Left kidney (tissue), 8 donors: ENCODE measurements at places on chromosomes 4 and X. TPM values are rescaled to one million over a fixed set of nuclear protein-coding genes. Genes with fewer than 3 reads are reported as not detected.

The BEX5 gene
- 12.9 TPM for polyA plus RNA-seq

The PABPC1L2A gene
- not detected for polyA plus RNA-seq

The VBP1 gene
- polyA plus RNA-seq, result 84.8 TPM

The CXCL10 gene
- polyA plus RNA-seq, result 0.93 TPM

The TMPRSS11B gene
- polyA plus RNA-seq, result 0.08 TPM

The TMSB15B gene
- 31.0 TPM for polyA plus RNA-seq

The CENPU gene
- 75.4 TPM for polyA plus RNA-seq

The SLC10A4 gene
- polyA plus RNA-seq, result 0.38 TPM

The TLR10 gene
- 0.40 TPM for polyA plus RNA-seq

The WAS gene
- polyA plus RNA-seq, result 2.6 TPM

The SHOX gene
- polyA plus RNA-seq, result 0.12 TPM

DNA sequence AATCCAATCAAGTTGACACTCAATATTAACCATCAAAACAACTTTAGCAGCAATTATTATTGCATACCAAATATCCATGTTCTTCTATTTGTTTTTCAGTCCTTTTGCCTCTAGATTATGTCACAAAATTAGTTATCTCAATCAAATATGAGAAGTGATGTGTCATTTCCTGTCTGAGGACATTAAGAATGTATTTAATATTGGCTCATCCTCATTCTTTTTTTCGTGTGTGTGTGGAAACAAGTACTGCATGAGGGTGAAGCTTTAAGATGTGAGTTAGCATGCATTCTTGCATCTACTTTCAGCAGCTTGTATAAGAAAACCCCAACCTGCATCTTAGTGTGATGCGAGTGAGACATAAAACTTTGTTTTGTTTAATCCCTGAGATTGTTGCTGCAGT, 301.4 kb downstream of the GRIA2 start:
- DNase-seq, result no peak

DNA sequence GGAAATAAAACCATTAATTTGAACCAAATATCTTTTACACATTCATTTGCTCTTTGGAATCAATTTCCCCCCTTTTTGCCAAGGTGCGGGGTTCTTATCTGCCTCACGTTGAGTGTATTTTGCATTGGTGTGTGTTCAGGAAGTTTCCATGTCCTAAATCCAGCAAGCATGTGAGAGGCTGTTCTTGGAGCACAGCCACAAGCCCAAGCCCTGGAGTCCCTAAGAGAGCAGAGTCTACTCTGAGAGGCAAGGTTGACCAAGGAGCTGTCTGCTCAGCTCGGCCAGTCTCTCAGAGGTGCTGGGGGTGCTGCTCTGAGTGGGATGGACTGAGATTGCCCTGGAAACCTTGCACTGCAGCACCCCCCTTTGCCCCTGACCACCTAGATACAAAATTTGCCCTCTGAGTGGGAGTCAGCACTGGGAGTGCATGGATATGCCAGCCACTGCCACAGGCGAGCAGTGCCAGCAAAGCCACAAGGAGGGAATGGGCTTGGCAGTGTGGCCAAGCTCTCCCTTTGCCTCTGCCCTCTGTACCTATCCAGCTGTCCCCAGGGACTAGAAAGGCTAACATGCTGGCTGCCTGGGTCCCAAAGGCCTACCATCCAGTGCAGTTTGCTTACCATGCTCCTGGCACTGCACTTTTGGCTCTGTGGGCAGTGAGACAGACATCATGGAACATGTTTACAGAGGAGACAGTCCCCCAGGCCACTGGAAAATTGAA, 20.5 kb upstream of the FAM193A start:
- no peak for DNase-seq

GRCh38 chr4:168478868-168479267, 1.4 kb downstream of the DDX60L start:
- no peak for DNase-seq

- DNase-seq, result no peak
Observed at GRCh38 chr4:5553801-5554200, 154.6 kb downstream of the EVC2 start.

- no peak for DNase-seq
Observed at GRCh38 chrX:113457719-113458118, 617.1 kb upstream of the AMOT start.

DNA sequence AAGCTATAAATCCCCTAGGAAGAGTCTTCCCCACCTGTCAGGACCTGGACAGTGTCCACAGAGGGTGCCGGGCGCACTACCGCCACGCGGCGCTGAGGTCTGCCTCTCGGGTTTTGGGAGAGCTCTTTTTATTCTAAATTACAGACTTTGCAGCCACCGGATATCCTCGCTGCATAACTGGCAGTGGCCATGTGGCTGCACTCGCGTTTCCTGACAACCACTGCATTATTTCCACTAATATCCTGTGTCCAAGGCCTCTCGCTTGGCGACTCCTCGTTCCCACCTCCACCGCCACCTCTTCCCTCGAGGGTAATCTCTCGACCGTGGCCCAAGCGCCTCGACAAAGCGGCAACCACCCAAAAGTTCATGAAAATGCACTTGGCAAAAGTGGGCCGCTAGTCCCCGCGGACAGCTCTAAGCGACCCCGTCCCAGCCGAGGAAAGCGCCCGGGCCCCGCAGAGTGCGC, 512 bp upstream of the TMEM131L start:
- DNase-seq, result peak; percentile 63

DNA sequence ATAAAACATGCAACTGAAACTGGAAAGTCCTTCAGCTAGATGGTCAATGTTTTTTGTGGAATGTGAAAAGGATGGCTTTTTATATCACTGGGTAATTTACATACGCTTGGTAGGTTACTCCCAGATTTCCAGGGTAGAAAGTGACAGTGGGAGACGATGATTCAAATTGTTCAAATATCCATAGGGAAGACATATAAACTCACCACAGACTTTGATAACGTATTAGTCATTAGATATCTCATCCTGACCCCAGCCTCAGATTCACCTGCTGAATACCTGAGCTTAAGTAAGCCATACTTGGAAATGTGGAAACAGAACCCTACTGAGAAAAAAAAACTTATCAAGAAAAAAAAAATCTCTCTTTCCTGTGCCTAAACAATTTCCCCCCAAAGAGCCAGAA, 169.4 kb downstream of the ZNF674 start:
- DNase-seq, result no peak

DNA sequence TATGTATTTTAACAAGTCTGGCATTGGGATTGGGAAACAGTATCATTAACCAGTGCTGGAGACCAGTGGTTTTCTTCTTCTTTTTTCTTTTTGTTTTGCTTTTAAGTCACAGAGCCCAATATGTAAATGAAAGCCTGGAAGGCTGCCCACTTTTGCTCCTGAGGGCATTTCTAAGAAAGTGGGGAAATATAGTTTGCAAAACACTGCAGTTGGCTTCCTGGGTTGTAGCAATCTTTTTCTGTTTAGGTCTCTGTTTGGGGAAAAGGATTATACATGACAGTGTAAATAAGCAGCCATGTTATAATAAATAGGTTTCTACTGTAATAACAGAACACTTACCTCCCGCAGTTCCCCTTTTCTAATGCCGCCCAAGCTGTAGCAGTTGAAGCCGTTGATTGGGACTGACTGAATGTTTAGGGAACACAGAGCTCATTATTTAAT, 105.5 kb downstream of the TMEM164 start:
- no peak for DNase-seq

DNA sequence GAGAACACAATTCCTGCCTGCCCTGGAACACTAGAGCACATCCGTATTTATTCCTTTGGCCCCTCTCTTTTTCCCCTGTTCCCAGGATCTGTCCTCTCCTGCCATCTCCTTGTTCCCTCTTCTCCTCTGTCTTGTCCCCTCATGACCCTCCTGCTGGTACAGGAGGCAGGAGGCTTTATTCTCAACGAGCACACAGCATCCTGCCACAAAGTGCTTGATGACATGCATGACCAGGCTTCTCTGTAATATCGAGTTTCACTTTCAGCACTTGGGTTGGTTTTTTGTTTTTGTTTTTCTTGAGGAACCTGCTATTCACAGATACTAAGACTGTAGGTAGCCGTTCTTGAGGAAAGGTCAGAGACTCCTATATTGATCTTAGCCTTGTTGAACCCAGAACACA, 35.3 kb downstream of the NALF2 start:
- no peak for DNase-seq

DNA sequence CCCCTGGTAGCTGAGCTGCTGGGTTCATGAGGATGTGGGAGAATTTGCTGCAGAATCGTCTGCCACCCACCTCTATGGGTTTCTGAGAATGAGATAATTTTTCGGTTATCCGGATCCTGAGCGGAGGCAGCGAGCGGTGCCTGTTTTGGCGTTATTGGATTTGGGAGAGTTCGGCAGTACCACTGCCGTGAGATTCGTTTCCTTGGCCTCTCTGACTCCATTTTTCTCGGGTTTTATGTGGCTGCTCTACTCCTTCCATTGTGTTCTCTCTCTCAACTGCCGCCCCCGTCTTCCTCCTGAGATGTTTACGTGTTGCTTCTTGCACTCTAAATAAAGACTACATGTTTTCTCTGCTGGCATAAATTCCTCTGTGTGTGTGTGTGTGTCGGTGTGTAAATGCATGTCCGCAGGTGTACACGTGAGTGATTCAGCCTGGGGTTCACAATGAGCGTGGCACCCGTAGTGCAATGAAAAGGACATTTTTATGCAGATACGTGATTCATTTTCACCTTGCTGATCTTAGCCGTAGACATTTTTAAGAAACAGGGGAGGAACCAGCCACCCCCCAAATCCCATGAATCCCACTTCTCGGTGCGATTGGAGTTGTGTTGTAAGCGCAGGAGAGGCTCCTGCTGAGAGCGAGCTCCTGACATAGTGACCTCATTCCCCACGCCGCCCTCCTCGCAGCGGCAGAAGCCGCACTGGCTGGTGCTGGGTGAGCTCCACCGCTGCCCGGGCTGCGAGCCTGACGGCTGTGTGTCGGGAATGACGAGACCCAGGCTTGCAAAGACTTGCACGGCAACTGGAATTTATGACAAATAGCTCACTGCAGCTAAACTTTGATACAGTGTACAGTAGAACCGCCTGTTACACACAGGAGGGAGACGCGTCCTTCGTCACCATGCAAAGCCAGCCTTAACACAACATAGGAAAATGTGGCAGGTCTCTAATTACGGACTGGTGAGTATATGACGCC, 82.2 kb downstream of the STOX2 start:
- DNase-seq, result peak; percentile 53

- no peak for DNase-seq
Observed at GRCh38 chr4:147769386-147769785, 37.5 kb downstream of the ARHGAP10 start.

DNA sequence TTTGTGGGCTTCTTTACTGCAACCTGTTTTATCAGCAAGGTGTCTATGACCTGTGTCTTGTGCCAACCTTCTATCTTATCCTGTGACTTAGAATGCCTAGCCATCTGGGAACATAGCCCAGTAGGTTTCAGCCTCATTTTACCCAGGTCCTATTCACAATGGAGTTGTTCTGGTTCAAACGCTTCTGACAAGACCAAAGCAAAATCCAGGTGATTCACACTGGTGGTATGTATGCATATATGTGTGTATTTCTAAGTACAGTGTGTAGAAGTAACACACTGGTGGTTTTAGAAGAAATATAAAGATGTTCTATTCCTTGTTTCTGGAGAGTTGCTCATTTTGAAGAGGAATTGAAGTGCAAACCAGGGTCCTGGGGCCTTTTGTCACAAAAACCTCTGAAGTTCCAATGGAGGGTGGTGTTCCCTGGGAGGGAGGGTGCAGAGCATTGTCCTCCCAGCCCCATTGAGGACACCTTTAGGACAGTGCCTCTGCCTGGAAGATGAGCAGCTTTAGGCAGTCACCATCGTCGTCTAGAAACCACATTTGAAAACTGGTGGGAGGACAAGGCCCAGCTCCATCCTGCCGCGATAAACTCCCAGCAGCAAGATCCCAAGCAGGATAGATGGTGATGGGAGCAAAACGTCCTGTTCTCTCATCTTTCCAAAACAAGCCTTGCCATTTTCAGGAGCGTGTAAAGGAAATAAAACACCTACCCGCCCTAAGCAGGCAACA, 191.4 kb downstream of the TSPAN5 start:
- no peak for DNase-seq

DNA sequence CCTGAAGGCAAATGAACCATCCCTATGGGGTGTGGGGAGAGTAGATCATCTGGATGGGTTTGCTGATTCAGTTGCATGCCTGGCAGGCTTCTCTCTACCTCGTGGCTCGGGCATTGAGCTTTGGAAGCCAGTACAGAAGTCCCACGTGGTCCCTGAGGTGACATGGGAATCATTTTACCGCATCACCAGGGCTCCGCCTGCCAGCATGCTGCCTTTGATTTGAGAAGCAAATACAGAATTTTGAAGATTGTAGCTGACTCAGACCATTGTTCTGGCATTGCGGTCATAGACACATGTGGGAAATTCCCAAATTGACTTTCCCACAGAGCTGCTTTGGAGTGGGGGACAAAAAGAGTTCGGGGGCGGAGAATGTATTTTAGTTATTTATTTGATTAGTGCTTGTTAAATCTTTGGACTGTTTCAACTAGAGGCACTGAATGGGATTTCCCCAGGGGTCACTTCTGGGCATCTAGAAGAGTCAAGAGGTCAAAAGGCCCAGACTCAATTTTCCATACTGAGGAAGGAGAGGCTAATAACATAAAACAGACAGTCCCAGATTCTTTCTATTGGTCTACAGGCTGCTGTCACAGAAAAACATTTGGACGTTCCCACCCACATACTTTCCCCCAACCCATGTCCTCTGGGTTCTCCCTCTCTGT, 79.3 kb downstream of the NHSL2 start:
- DNase-seq, result no peak

- DNase-seq, result no peak
Observed at GRCh38 chr4:169068423-169068822, 58.4 kb upstream of the CBR4 start.

- DNase-seq, result no peak
Observed at GRCh38 chr4:86523333-86523732, 70.8 kb upstream of the PTPN13 start.

DNA sequence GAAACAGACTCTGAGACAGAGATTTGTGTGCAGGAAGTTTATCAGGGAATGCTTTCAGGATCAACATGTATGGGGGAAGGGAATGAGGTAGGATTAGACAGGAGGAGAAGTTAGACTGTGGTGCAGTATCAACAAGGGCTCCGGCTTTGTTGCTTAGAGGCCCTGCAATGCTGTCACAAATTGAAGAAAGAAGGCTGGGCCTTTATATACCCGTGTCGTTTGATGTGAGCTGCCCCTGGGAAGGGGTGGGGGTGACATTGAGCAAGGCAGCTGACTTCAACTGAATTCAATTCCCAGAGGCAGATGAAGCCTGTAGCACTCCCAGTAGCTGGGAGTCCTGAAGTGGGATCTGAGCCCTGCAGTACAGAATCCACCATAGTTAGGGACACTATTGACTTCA, 29.5 kb upstream of the USP9X start:
- DNase-seq, result no peak

- no peak for DNase-seq
Observed at GRCh38 chr4:166012129-166013030, 139.3 kb downstream of the TLL1 start.

DNA sequence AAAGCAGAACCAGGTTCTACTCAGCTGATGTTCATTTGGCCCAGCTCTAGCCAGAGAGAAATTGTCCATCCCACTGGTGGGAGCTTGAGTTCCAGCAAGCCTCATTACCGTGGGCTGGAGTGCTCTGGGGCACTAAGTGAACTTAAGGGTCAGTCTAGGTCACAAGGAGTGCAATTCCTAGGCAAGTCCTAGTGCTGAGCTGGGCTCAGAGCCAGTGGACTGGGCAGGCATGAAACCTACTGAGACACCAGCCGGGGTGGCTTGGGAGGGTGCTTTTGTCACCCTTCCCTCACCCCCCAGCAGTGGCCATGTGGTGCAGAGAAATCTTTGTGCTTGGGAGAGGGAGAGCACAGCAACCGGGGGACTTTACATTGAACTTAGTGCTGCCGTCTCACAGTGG, 39.4 kb downstream of the GSX2 start:
- DNase-seq, result no peak
